ENCODE measurements at places on chromosomes 3 and 15. TPM values are rescaled to one million over a fixed set of nuclear protein-coding genes. Genes with fewer than 3 reads are reported as not detected.

Gene AADAC
- polyA plus RNA-seq, result not detected

GRCh38 chr3:124409650-124410275 lies 320.5 kb upstream of the UMPS start:
- no peaks in the 10 kb centered on the region for H3K27me3 ChIP-seq
- H3K4me1 ChIP-seq, result no peaks in the 10 kb centered on the region
- H3K27ac ChIP-seq, result no peak overlapping the region
- H3K36me3 ChIP-seq, result peaks cover 11% of the 10 kb centered on the region
- no peak for DNase-seq

GRCh38 chr3:153958635-153959595 lies 162.3 kb upstream of the ARHGEF26 start:
- peak overlapping the region; percentile 25 for H3K27ac ChIP-seq
- H3K27me3 ChIP-seq, result no peaks in the 10 kb centered on the region
- no peaks in the 10 kb centered on the region for H3K36me3 ChIP-seq
- no peak overlapping the region for H3K4me3 ChIP-seq

DNA sequence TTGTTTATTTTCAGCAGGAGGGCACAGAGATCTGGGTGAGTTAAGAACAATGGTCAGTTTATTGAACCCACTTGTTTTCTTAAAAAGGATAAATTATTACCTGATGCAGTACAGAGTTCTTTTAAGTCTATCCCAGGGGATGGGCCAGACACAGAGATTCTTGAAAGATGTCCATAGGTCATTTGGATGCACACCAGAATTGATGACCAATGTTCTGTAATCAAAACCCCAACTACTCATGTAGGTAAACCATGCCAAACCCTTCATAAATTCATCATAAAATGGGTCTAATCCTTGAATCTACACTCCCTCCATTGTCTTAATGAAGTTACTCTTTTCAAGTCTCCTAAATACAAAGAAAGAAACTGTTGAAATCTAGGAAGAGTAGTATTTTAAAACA lies 273.0 kb upstream of the COL8A1 start:
- H3K4me1 ChIP-seq, result no peaks in the 10 kb centered on the region
- no peaks in the 10 kb centered on the region for H3K27me3 ChIP-seq
- DNase-seq, result no peak
- H3K27ac ChIP-seq, result no peak overlapping the region
- H3K36me3 ChIP-seq, result no peaks in the 10 kb centered on the region

GRCh38 chr3:65558826-65559225 lies 479.9 kb downstream of the MAGI1 start:
- DNase-seq, result no peak
- no peak overlapping the region for H3K27ac ChIP-seq
- no peaks in the 10 kb centered on the region for H3K4me1 ChIP-seq
- H3K4me3 ChIP-seq, result no peak overlapping the region

DNA sequence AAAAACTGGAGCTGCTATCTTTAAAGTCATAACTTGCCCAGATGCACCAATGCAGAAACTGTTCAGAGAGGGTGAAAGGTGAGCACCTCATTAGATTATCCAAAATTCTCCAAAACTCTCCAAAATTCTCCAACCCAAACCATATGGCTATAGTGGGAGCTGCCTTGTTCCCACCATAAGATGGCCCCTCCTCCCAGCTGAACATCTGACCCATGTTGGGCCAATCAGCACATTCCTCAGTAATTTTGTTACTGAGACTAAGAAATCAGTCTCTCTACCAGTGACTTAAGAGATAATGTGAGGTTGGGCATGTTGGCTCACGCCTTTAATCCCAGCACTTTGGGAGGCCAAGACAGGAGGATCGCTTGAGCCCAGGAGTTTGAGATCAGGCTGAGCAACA lies 32.8 kb downstream of the DPH3 start:
- H3K4me3 ChIP-seq, result no peak overlapping the region
- H3K27ac ChIP-seq, result no peak overlapping the region
- H3K36me3 ChIP-seq, result no peaks in the 10 kb centered on the region
- no peaks in the 10 kb centered on the region for H3K4me1 ChIP-seq
- no peak for DNase-seq

DNA sequence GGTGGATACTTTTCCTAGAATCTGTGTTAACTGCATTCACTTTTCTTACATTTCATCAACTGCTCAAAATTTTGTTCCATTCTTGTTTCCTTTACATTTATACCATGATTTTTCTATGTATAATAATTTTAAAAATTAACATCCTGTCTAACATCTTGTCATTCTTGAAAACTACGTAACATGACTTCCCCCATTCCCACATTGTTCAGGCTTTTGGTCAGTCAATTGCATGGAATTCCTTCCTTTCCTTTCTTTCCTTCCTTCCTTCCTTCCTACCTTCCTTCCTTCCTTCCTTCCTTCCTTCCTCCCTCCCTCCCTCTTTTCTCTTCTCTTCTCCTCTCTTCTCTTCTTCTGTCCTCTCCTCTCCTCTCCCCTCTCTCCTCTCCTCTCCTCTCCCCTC lies 220.7 kb upstream of the TP63 start:
- H3K4me1 ChIP-seq, result no peaks in the 10 kb centered on the region
- DNase-seq, result no peak
- no peak overlapping the region for H3K4me3 ChIP-seq
- H3K27ac ChIP-seq, result no peak overlapping the region
- H3K27me3 ChIP-seq, result no peaks in the 10 kb centered on the region

GRCh38 chr3:100008081-100008698 lies 106.1 kb downstream of the FILIP1L start:
- no peaks in the 10 kb centered on the region for H3K27me3 ChIP-seq
- no peak overlapping the region for H3K27ac ChIP-seq
- H3K4me1 ChIP-seq, result no peaks in the 10 kb centered on the region
- H3K4me3 ChIP-seq, result no peak overlapping the region
- DNase-seq, result no peak

DNA sequence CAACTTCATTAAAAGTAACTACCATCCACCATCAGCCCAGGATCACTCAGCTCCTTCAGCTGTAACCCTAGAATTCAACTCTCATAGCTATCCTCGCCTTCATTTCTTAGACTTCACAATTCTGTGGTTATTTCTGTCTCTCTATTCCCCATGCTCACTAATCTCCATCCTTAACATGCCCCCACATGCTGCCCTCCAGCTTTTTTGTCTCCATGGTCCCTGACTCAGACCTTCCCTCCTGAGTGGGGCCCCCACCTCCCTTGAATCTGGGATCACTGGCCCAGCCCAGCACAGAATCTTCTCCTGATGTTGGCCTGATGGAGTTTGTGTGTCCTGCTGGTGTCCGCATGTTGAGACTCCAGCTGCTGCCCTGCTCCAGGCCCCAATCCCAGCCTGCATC lies 41.7 kb downstream of the CHST14 start:
- no peak overlapping the region for H3K27ac ChIP-seq
- H3K27me3 ChIP-seq, result peaks cover 13% of the 10 kb centered on the region
- no peak overlapping the region for H3K4me3 ChIP-seq

Measured in spinal cord (tissue), 10 donors.